ENCODE measurements at places on chromosomes 3 and 15.

- DNase-seq, result no peak
These were observed 315.9 kb downstream of the LSAMP start for GRCh38 chr3:116129187-116129946.

DNA sequence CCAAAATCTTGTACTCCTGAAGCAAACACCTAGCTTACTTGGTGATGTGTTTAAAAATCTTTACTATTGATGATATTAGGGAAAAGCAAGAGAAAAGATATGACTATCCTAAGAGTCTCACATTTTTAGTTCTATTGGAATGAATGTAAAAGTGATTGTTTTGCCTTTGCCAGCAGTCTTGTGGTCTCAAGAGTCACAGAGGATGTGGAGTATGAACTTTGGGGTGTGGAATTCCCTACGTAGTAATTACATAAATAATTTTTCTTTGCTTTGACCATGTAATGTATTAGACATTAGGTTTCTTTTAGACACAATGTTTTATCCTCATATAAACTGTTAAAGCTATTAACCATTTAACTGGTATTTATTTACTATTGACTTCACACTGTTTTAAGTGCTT is 387.6 kb downstream of the NAALADL2 start:
- no peak for DNase-seq

DNA sequence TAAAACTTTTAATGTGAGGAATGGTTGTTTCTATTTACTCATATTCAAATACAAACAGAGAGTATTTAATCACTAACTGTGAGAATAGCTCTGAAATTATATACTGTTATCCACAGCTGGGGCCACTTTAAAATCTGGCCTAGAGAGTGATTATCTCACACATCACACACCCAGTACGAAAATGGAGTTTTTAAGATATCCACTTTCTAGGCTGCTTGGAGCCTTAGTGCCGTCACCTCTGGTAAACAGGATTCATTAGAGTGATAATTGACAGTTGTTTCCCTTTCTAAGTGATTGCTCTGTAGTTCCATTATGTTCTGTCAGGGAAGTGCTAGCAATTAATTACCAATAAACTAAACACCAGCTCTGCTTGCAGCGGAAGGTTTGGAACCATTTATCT is 942.4 kb downstream of the FHIT start:
- DNase-seq, result no peak

DNA sequence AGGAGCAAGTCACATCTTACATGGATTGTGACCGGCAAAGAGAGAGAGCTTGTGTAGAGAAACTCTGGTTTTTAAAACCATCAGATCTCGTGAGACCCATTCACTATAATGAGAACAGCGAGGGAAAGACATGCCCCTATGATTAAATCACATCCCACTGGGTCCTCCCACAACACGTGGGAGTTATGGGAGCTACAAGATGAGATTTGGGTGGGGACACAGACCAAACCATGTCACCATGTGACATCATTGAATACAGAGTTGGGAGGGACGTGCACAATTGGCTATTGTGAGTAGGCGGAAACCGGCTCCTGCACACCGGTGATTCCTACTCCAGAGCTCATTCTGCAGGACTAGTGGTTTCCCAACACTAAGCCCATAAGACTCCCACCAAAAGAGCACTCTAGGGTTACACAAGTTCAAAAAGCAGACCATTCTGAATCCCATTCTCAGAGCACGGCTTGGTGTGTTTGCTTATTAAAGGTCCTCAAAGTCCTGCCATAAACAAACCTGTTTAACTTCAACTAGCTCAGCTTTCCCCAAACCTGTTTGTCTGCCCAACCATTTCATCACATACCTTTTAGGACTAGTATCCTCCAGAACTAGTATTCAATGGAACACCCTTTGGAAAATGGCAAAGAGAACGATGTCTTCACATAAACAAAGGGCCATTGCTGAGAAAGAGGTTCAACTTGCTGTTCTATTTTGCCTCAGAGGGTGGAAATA is 167.6 kb downstream of the TLE3 start:
- DNase-seq, result no peak

GRCh38 chr3:130773366-130773765 is 26.7 kb upstream of the PIK3R4 start:
- DNase-seq, result no peak

DNA sequence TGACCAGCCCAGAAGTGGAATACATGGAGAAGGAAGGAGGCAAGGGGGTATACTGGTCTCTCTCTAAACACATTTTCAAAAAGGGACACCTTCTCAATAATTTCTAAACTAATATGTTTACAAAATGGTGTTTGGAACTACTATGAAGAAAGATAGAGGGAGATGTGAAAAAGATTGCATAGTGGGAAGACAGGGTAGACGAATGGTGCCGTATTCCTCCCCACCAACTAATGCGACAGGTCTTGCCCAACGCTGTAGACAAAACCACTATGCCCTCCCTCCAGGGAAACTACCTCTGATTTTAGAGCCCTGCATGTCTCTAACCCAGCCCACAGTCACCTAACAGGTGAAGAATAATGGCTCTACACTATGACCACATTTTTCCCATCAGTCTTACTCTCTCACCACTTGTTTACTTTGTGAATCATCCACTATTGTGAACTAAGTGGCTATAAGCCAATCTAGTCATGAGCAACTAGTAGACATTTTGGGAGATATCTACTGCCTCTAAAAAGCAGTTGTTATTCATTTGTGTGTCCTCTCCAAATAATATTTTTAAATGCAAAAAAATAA is 108.2 kb upstream of the UBE2E2 start:
- DNase-seq, result no peak

DNA sequence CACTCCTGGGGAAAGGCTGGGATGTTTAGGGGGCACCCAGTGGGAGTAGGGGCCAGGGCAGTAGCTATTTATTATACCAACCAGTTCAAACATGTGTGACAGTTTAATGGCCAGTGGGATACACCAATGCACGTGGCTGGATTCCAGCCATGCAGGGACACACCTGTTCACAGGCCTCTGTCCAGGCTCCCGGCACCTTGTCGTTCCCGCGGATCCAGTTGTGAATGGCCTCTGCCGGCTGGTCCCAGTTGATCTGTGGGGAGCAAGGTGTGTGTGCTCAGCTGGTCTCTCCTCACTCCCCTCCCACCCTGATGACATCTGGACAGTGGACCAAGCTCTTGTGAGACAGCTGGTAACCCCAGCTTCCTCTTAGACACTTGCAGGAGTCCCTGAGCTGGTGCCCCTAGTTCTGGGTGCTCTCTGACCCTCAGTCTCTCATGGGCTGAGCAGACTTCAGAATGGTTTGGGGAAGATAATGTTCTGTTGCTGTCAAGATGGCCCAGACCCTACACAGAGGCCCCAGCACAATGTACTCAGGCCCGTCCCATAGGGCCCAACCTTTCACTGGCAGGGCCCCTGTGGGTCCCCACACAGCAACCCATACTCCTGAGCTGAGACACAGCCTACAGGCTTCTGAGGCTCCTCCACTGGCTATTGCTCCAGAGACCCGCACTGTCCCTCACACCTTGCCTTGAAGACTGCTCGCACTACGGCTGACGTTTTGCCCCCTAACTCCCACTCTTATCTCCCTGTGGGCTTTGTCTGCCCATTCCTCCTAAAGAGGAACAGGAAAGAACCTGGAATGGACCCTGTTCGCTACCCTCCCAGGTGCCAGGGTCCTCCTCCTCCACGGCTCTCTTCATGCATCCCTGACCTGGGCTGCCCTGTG is 25.8 kb downstream of the ALDH1L1 start:
- no peak for DNase-seq

- no peak for DNase-seq
These were observed 44.5 kb downstream of the CTDSPL start for GRCh38 chr3:37905987-37906674.

- DNase-seq, result no peak
These were observed 46.8 kb upstream of the NSMCE3 start for GRCh38 chr15:29316422-29316821.

DNA sequence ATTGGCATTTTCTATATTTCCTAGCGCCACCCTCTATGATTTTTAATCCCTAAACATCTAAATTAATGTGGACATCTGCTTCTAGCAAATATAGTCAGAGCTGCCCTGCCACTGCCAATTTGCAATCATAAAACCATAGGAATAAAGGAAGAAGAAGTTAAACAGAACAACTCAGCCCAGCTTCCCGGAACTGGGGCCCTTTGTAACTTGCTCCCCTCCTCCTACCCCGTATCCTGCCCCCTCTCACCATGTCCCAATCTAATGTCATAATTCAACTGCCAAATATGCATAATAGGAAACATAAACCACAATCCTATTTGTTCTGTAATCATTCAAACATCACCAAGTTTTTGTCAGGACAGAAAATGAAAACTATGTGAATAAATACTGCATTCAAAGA is 74.4 kb upstream of the ACP3 start:
- no peak for DNase-seq

GRCh38 chr15:49110158-49110944 is 45.0 kb downstream of the COPS2 start:
- DNase-seq, result no peak

DNA sequence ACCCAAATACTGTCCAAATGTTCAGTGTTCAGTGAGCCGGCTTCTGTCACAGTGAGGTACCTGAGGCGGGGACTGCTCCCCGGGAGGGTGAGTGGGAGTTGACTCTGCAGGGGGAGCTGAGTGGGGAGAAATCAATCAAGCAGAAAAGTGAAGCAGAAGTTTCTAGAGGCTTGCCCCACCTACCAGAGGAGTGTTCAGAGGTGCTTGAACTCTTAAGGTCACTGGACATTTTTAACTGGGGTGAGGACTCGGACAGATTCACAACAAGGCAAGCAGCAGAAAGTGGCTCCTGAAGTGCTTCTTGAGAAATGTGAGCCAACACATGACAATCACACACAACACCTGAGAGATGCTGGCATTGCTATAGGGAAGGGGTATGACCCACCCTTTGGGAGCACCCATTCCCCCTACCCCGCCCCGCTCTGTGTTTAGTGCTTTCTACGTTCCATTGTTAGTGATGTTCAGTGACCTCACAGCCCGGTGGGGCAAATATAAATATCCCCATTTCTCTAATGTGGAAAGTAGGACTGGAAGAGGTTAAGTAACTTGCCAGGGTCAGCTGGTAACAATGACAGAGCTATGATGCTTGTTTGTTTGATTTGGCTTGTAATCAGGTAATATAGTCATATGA is 48.6 kb upstream of the AKAP13 start:
- DNase-seq, result no peak

DNA sequence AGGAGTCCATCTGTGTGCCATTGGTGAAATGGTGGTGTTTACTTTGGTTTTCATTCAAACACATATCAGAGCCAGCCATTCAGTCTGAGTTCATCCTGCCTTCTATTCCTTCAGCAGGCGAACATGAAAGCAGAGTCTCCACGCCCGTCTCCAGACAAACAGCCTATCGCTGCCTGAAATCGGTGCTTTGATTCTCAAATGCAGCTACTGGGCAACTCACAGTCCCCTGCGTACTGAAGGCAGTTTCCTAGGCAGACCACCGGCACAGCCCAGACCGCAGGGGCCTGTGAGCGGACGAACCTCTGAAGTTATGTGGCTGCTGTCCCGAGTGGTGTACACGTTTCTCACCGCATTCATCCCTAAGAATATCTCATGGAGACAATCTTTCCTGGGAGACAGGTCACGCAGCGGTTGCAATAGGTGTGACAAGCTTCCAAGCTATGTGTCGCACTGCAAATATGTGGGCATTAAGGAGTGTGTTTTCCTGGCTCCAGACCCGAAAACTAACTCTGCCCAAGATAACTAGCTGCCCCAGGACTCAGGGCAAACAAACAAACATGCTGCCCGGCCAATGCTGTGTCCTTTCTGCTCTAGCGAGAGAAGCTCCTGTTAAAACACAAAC is 16.9 kb upstream of the RYR3 start:
- DNase-seq, result no peak

- DNase-seq, result no peak
These were observed 817.5 kb upstream of the ALCAM start for GRCh38 chr3:104549099-104549714.

DNA sequence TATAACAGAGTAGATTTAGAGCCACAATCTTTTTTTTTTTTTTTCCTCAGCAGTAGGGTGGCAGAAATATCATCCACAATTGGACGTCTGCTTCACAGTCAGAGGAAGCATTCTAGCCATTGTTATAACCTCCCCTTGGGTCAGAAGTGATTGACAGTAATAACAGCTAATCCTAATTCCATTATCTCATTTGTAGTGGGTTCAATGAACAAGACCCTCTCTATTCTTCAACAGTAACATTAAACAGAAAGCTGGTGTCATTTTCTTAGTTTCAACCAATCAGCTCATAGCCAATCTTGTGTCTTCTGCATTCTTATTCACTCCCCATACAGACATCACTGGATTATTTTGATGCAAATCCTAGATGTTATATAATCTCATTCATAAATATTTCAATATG is 44.6 kb downstream of the QTRT2 start:
- no peak for DNase-seq

GRCh38 chr3:149648525-149648924 is 9.3 kb downstream of the WWTR1 start:
- no peak for DNase-seq

- no peak for DNase-seq
These were observed 23.4 kb upstream of the TNK2 start for GRCh38 chr3:195931582-195932273.

GRCh38 chr15:78306176-78306774 is 6.9 kb upstream of the SKIC8 start:
- no peak for DNase-seq

DNA sequence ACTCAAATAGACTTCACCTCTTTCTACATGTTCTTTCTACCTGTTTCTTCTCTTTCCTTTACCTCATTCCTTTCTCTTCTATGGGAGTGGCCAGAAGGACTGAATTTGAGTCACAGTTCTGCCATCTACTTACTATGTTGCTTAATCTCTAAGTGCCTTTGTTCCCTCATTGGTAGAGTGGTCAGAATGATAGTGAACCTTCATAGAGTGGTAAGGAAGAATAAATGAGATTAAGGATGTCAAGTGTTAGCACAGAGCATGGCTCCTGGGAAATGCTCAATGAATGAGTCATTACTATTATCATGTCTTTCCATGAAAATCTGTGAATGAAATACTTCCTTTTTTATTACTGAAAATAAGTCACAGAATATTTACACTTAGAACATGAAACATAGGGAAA is 17.5 kb downstream of the TMEM207 start:
- DNase-seq, result no peak

- DNase-seq, result no peak
These were observed 75.2 kb downstream of the DUT start for GRCh38 chr15:48406266-48406891.

GRCh38 chr3:140432229-140432669 is 245.6 kb upstream of the TRIM42 start:
- DNase-seq, result no peak

- DNase-seq, result no peak
These were observed 50.0 kb upstream of the CORO2B start for GRCh38 chr15:68528626-68529290.
